ENCODE measurements at places on chromosomes 5 and 9.

GRCh38 chr9:107819772-107820565 lies 330.4 kb upstream of the KLF4 start:
- peak; percentile 20 for DNase-seq

GRCh38 chr5:103469288-103470040 lies 93.1 kb downstream of the NUDT12 start:
- DNase-seq: peak; percentile 25

DNA sequence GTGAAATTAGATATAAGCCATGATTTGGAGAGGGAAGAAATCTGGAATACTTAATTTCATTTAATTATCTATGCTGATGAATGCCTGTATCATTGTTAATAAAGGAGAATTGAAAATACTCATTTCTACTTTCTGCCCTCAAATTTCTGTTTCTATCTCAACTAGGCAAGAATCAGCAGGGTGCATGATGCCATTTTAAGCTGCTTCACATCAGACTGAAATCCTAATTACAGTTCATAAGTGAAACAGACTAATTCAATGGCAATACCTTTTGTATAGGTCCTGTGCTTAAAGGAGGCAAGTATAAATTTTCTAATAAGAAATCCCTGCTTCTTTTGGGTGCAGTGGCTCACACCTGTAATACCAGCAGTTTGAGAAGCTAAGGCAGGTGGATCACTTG lies 22.3 kb upstream of the TAL2 start:
- DNase-seq: no peak

DNA sequence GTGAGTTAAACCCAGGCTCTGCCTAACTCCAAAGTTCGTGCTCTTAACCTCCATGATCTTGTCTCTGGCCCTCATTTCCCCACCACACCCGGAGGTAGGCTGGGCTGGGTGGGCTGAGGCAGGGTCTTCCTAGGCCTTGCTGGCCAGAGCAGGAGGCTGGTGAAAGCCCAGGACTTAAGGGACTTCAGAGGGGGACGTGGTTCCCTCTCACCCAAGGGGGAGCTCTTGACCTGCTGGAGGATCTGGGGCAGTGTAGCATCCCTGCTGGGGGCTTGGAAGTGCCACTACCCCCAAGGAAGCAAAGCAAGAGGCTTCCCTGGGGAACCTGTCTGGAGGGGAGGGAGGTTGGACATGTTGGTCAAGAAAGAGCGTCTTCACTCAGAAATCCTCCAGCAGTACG lies 14.7 kb downstream of the PITX1 start:
- no peak for DNase-seq

DNA sequence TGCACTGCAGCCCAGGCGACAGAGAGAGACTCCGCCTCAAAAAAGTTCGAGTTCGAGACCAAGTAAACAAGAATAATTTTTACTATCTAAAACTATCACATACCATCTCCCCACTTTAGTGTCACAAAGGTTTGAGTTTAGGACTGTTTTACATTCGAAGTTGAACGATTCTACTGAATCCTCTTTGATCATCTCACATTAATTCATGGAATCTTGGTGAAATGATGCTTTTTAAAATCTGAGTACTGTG lies 715 bp upstream of the RPS6 start:
- DNase-seq: no peak

GRCh38 chr9:22373636-22374035 lies 73.0 kb upstream of the DMRTA1 start:
- no peak for DNase-seq

- no peak for DNase-seq
These were observed 19.7 kb downstream of the HRH2 start for GRCh38 chr5:175677571-175677970.
